ENCODE measurements at places on chromosomes 1 and 21.

DNA sequence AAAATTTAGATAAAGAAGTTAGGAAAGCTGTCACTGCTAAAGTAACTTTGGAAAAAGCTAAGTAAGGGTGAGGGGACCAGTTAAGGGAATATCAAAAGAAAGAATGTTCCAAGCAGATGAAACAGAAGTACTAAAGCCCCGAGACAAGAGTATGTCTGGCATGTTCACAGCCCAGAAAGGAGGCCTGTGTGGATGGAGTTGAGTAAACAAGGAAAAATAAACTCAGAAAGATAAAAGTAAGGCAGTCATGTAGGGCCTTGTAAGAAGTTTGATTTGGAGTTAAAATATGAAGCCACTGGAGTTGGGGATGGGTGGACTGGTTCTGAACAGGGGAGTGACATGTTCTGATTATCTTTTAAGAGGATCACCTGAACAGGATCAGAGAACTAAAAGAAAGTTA, 177.9 kb downstream of the CDC42BPA start:
- DNase-seq, result no peak

GRCh38 chr1:6464514-6464836, 1.5 kb downstream of the TNFRSF25 start:
- no peak for DNase-seq

DNA sequence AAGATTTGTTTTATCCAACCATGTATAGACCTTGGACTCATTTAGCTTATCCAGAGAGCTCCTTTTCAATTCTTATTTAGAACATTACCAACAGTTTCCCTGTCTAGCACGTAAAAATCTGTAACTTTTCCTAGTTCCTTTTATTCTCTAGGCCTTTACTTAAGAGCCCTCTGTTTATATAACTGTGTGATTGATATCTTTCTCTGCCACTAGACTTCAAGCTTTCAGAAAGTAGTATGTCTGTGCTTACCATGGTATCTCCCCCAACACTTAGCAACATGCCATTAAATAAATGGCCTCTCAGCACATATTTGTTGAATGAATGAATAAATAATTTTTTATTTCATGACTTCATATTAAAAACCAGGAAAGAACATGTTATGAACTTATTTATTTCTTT, 209.4 kb downstream of the PTPRC start:
- no peak for DNase-seq

DNA sequence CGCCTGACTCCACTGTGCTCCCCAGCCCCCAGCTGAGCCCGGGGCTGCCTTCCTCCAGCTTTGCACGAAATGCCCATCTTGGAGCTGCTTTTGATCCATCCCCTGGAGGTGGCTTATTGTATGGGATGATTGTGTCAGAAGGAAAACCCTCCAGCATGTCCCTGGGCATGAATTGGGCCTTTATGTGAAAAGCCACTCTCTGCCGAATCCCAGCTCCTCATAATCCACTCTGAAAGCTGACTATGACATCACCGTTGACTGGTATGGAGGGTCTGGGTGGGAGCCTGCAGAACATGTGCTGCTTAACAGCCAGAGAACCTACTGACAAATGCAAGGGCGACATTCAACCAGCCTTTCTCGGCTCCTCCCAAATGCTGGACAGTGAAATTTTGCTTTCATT, 74.6 kb downstream of the NENF start:
- no peak for DNase-seq

DNA sequence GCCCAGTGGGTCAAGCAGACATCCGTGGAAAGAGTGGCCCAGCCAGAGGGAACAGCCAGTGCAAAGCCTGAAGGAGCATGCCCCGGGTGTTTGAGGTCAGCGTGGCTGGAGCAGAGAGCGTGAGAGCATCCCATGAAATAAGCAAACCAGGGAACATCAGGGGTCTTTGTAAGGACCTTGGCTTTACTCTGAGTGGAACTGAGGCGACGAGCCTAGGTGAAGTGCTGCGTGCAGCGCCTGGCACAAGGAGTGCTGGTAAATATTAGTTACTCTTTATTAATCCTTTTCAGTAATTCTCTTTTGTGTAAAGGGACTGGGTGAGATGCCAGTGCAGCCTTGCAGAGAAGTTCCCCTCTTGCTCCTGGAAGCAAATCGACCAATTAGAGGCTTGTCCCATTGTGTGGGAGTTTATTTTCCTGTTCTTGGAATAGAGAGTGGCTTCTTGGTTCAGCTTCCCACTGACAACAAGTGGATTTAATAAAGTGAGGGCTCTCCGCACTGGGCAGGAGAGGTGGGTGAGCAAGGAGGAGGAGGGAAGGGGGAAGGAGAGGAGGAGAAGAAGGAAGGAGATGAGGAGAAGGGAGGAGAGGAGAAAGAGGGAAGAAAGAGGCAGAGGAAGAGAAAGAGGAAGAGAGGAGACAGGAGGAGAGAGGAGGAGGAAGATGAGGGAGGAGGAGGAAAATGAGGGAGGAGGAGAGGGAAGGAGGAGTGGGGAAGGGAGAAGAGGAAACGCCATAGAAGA, 37.6 kb upstream of the DISP3 start:
- no peak for DNase-seq

Measured in breast epithelium (tissue), 4 donors.